ENCODE measurements at places on chromosomes 6 and 20. TPM values are rescaled to one million over a fixed set of nuclear protein-coding genes. Genes with fewer than 3 reads are reported as not detected.

GRCh38 chr6:133701633-133702331 lies 187.1 kb upstream of the TCF21 start:
- DNase-seq: no peak

GRCh38 chr20:44731657-44732056 lies 14.0 kb upstream of the KCNK15 start:
- DNase-seq: no peak

GRCh38 chr20:25483431-25484132 lies 76.1 kb downstream of the GINS1 start:
- no peak for DNase-seq

GRCh38 chr6:81929828-81930227 lies 177.3 kb upstream of the TENT5A start:
- DNase-seq: no peak

DNA sequence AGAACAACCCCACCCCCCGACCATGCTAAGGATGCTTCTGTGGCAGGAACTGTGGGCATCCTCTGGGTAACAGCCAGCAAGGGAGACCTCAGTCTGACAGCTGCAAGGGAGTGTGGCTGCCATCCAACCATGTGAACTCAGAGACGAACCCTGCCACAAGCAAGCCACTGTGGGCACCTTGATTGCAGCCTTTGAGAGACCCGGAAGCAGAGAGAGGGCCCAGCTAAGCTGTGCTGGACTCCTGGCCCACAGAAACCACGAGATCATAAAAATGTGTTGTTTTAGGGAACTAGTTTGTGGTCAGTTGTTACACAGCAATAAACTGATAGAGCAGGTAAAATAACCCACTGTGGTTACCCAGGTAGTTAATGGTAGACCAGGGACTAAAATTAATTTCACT lies 414.6 kb downstream of the CDH26 start:
- DNase-seq: no peak

- DNase-seq: no peak
Measured at GRCh38 chr6:124432620-124433019, 529.6 kb upstream of the RNF217 start.

GRCh38 chr20:46438156-46438750 lies 31.8 kb upstream of the ELMO2 start:
- DNase-seq: no peak

DNA sequence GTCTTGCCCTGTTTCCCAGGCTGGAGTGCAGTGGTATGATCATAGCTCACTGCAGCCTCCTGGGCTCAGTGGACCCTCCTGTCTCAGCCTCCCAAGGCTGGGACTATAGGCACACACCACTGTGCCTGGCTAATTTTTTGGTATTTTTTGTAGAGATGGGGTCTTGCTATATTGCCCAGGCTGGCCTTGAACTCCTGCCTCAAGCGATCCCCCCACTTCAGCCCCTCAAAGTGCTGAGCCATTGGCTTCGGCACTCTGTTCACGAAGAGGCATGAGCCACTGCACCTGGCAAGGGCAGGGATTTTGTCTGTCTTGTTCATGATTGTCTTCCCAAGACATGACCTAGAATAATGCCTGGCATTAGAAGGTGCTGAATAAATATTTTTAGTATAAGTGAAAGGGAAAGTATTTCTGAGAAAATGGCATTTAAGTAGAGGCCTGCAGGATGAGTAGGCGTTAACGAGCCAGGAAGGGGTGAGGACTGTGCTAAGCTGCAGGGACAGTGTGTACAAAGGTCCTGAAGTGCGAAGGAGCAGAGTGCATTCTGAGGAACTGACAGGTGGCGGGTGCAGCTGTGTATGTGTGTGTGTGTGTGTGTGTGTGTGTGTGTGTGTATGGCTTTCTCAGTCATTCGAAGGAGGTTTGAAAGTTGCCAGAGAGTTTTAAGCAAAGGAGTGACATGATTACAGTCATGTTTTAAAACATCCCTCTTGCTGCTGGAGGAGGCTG lies 43.0 kb downstream of the VEGFA start:
- no peak for DNase-seq

GRCh38 chr20:40931410-40932044 lies 97.1 kb upstream of the TOP1 start:
- DNase-seq: no peak

DNPH1 gene
- total RNA-seq: 45.9 TPM

TPBG gene
- total RNA-seq: 15.5 TPM

CST4 gene
- not detected for total RNA-seq

RBM12 gene
- total RNA-seq: 77.7 TPM

PHACTR2 gene
- 141 TPM for total RNA-seq

FBXL4 gene
- 40.7 TPM for total RNA-seq

SLC22A3 gene
- total RNA-seq: 189 TPM

PPP1R3G gene
- total RNA-seq: 1.7 TPM

SCRT2 gene
- total RNA-seq: not detected

ZNF334 gene
- total RNA-seq: 9.0 TPM

NKAIN2 gene
- 48.4 TPM for total RNA-seq
